Right lung (tissue), 10 donors: ENCODE measurements at places on chromosomes 7 and 10. TPM values are rescaled to one million over a fixed set of nuclear protein-coding genes. Genes with fewer than 3 reads are reported as not detected.

ZNF488 gene
- 1.5 TPM for polyA plus RNA-seq

GPC2 gene
- polyA plus RNA-seq: 18.4 TPM

DNAJC30 gene
- polyA plus RNA-seq: 10.5 TPM

- no peak for DNase-seq
Observed at GRCh38 chr7:18151422-18151821, 123.8 kb upstream of the PRPS1L1 start.

DNA sequence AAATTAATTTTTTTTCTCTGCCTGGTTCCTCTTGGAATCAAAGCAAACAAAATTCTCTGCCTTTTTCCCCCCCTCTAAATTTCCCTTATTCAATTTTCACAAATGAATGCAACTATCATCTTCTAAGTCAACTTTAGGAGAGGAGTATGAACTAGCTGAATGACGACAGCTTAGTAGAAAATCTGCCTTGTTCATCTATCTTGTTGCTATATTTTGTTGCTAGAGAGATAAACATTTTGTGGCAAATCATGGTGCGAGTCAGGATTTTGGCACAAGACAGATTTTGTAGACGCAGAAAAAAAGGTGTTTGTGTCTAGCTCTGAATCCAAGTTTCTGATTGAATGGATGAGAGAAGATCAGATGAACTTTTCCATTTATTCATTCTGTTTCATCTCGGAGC lies 81.0 kb upstream of the FZD8 start:
- DNase-seq: no peak

- DNase-seq: no peak
Observed at GRCh38 chr7:48173756-48174382, 2.6 kb downstream of the ABCA13 start.

DNA sequence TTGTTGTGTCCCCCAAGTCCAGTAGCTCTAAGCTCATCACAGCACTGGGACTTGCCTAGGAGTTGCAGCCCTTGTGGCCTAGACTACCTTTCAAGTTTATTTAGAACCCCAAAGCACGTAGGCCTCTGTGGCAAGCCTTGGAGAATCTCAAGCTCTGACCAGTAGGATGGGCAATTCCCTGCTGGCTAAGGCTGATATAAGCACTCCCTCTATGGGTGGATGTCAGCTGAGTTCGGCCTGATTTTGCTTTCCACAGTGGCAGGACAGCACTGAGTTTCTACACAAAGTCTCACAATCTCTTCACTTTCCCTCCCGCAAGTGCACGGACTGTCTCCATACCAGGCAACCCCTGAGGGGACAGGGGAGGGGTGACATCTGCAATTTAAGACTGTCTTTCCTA lies 886.4 kb upstream of the LRRN3 start:
- no peak for DNase-seq

TMEM209 gene
- polyA plus RNA-seq: 20.5 TPM

GRCh38 chr10:124552691-124553276 lies 91.2 kb downstream of the LHPP start:
- no peak for DNase-seq

CAMK2B gene
- 0.96 TPM for polyA plus RNA-seq

DNA sequence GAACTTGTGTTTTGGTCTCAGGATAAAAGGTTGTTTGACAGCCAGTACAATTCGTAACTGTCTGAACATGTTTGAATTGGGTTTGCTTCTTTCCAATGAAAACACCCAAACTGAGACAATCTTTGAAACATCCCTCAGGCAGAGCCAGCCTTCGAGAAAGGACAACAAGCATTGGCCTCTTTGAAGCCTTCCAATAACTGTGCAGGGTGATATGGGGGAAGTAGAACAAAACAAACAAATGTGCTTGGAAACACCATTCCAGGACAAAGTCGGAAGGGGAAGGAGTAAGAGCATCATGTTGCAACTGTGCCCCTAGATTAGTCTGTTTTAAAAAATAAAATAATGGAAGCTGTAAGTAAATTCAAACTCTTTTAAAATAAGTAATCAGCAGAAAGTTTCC lies 39.5 kb downstream of the IL2RA start:
- DNase-seq: no peak
